CD4-positive, alpha-beta T cell treated with Interleukin-4 for 1 hour (primary cell): ENCODE measurements at places on chromosomes 6 and 20.

DNA sequence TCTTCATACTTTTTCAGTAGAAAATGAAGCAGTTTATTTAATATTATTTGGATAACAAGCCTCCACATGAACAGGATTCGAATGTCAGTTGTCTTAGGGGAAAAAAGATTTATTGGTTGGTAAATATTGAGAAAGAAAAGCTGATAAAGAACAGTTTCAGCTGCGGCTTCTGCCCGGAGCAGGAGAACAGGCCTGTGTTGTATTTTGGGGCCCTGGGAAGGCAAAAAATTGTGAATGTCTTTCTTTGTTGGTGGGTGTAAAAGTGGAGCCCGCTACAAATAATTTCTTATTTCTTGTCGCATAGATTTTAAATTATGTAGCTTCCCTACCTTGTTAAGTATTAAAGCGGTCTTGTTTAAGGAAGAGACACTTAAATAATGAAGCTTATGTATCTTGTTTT, 90.5 kb upstream of the PAX1 start:
- no peak for DNase-seq

GRCh38 chr20:47241345-47241781, 115.1 kb downstream of the ZMYND8 start:
- DNase-seq = no peak

- DNase-seq = no peak
Measured at GRCh38 chr20:44768854-44769480, 23.3 kb downstream of the KCNK15 start.

- no peak for DNase-seq
Measured at GRCh38 chr20:62356589-62357186, 10.4 kb downstream of the LAMA5 start.

DNA sequence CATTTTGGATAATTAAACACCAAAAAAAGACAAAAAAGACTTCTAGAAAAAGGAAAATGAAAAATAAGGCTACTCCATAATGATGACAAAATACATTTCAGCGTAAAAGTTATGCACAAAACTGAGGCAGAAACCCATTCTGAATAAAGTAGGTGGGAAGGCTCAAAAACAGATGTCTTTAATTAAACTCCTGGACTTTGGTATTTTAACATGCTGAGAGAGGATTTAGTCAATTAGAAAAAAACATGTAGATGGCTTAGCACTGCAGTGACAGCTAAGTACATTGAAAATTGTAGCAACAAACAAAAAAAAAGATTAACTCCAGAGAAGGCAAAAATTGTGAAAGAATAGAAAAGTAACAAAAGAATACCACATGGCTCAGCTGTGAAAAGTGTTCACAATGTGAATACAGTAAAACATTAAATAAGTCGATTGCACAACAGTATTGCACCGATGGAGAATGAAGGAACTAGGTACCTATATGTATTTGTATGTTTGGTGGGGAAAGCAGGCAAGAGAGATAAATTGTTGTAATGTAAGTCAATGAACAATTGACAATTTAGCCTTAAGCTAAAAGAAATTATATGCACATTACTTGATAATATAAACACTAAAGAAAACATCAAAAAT, 59.5 kb downstream of the TBC1D32 start:
- DNase-seq = no peak

DNA sequence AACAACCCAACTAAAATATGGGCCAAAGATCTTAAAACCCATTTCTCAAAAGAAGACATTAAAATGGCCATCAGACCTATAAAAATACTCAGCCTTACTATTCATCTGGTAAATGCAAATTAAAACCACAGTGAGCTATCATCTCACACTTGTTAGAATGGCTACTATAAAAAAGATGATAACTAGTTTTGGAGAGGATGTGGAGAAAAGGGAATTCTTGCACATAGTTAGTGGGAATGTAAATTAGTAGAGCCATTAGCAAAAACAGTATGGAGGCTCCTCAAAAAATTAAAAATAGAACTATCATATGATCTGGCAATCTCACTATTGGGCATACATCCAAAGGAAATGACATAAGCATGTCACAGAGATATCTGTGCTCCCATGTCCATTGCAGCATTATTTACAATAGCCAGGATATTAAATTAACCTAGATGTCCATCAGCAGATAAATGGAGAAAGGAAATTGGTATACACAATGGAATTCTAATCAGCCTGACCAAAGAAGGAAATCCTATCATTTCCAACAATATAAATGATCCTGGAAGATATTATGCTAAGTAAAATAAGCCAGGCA, 2.9 kb downstream of the SIRPB1 start:
- no peak for DNase-seq

GRCh38 chr6:53831936-53832660, 37.3 kb downstream of the LRRC1 start:
- DNase-seq = no peak

- DNase-seq = no peak
Measured at GRCh38 chr6:112469306-112469705, 122.2 kb downstream of the RFPL4B start.

GRCh38 chr6:89073014-89073620, 7.4 kb upstream of the PNRC1 start:
- DNase-seq = no peak

GRCh38 chr20:44028868-44029847, 114.5 kb downstream of the TOX2 start:
- no peak for DNase-seq

- no peak for DNase-seq
Measured at GRCh38 chr6:84687431-84687830, 77.0 kb downstream of the TBX18 start.

- DNase-seq = no peak
Measured at GRCh38 chr20:1567392-1568162, 10.1 kb upstream of the SIRPD start.

- DNase-seq = no peak
Measured at GRCh38 chr6:52489881-52490280, 69.7 kb downstream of the EFHC1 start.

DNA sequence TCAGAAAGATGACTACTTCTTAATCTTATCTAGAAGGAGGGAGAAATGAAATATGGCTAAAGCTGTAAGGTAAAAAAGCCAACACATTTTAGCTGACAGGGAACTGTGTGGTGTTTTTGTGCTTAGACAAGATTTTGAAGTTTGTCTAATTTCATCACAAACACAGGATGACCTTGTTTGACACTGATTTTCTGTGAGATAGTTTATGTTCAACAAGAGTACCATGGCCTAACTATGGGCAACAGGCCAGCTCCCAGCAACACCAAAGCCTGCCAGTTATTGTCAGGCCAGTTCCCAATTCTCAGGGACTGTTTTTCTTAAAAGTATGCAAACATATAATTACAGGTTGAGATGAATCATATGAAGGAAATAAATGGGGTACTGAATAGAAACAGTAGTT, 5.5 kb upstream of the ABCF1 start:
- DNase-seq = no peak

- DNase-seq = no peak
Measured at GRCh38 chr6:41072836-41073202, at the start of gene NFYA. Gene NFYA, plus strand, starts transcription at chr6:41072974. Its CDS starts 6,116 bp downstream, at chr6:41079090.

DNA sequence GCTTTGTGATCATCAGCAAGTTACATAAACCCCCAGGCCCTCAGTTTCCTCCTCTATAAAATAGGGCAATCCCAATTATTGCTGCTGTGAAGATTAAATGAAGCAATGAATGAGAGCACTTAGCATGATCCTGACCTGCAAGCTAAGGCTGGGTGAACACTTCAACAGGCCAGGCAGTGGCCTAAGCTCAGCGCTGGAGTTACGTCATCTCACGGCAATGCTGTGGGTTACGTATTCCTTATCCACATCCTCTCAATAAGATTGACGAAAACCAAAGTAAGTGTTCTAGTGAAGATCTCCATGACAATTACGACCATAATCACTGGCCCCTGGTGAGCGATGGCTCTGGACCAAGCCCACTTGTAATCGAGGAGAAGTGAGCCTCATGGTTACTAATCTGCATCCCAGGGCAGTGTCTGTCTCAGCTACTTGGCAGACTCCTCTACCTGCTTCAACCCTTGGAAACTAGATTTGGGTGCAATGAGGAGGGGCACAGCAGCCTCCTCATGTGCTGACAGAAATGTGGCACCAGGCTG, 274.1 kb upstream of the ARID1B start:
- DNase-seq = no peak

- DNase-seq = no peak
Measured at GRCh38 chr6:30964075-30964474, 19.4 kb upstream of the MUC21 start.

DNA sequence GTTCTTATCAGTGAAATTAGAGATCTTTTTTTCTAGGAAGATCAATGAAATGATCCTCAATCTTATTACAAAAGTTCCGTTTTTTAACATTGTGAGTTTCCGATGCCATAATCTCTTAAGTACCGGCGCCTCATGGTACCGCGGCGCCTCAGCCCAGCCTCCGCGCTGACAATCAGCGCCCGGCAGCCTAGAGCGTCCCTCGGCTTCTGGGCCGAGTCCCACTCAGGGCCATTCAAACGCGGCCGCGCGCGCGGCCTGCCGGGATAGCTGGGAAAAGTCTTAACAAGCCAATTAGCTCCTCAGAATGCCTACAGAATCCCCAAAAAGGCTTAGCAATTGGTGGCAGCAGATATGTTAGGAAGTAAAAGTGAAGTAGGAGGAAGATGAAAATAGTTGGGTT, 204.8 kb downstream of the ADGB start:
- no peak for DNase-seq

DNA sequence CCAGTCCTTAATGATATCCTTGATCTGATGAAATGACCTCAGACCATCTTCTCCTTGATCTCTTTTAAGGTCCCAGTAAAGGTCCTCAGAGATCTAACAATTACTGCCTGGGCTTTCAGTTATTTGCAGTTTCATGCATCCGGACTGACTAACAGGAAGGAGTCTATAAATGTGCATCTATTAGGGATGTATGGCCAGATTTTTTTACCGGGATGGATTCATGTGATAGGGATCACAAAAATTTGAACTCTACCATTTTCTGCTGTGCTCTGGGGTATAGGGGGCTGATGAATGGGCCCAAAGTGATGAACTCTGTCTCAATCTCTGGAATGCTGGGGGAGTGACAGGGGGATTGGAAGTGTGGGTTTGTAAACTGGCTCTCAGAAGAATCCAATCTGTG, 36.2 kb upstream of the SCUBE3 start:
- no peak for DNase-seq

- DNase-seq = no peak
Measured at GRCh38 chr6:54291146-54291545, 17.1 kb upstream of the TINAG start.

DNA sequence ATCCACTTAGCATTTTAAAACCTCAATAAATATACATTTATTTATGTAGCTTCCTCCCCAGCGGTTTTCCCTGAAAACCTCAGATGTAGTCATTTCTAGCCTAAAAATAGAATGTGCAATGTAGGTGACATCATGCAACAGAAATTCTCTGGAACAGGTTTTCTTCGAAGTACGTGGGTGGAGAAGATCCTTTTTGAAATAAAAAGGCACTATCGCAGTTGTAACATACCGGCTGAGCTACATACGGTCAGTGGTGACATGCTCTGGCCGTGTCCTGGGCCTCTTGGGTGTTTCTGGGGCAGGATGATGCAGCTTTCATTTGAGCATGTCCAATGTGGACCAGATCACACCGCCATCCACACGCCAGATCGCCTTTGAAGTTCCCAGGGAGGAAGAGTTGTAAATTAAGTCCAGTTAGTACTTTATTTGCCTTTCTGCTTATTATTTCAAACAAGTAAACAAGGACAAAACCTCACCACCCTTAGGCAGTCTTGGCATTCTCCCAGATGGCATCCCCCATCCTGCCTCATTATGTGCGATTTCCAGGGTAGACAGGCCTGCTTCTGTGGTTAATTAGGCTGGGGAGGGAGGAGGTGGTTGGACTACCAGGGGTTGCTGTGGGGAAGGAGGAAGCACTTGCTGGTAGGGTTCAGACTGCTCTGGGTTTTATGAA, 109.5 kb upstream of the CLDN20 start:
- no peak for DNase-seq

DNA sequence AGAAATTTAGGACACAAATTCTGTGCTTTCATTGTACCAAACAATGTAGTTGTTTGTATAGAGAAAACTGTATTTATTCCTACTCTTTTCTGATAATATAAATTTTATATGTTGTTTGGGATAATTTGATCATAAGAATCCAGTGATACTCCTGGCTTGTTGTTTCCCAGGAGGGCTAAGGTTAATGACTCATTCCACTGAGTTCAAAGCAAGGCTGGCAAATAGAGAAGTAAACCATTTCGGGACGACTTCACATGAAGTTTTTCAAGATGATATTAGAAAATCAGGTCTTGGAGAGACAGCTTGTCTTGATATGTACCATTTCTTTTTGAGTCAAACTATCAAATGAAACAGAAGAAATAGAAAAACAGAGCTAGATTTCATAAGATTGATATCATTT, 326.1 kb upstream of the CNR1 start:
- DNase-seq = no peak

DNA sequence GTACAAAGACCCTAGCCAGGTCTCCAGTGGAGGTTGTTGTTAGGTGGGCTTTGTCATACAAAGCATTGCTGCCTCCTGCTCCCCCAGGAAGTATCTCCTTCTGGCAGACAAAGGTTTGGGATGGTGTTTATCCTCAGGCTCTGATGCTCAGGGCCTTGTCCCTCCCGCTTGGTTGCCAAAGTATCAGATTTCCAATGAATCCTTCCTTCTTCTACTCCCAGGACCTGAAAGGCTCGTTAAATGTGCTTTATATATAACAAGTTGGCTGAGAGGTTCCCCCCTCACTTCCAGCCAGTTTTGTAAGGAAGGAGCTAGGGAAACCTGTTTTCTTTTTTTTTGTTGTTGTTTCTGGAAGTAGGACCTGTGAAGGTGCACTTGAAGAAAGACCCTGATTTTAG, 14.4 kb downstream of the PTK7 start:
- no peak for DNase-seq

- no peak for DNase-seq
Measured at GRCh38 chr6:135993361-135993760, 141.9 kb downstream of the PDE7B start.

- DNase-seq = no peak
Measured at GRCh38 chr6:62465206-62465605, 179.2 kb upstream of the KHDRBS2 start.

DNA sequence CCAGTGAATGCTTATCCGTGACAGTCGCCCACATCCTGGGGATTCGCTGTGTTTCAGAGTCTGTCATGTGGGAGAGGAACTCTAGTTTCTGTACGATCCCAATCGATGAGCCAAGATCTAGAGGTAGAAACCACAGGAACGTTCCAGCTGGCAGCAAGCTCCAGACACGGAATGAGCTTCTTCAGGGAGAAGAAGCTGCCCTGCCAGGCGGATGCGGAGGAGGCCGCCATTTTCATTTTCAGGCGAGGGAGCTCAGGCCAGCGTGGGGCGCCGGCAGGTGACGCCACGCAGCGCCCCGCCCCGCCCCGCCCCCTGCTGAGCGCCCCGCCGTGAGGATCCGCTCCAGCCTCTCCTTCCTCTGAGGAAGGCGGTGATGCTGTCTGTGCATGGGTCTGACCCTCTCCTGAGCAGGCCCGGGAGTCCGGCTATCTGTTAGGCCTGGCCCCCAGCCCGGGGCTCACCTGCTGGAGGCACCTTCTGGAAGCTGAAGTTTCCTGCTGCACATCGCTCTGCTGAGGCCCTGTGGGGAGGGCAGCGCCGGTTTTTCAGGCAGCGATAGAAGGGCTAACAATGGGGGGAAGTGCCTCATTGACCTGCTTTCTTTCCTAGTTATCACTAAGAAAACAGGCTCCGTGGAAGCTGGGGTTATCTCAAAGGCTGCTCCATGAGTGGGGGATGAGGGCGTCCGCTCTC, 147.5 kb downstream of the ERMARD start:
- DNase-seq = no peak
